Activated CD4-positive, alpha-beta memory T cell treated with anti-CD3 and anti-CD28 coated beads for 36 hours (primary cell): ENCODE measurements at places on chromosomes 7 and 10. TPM values are rescaled to one million over a fixed set of nuclear protein-coding genes. Genes with fewer than 3 reads are reported as not detected.

DNA sequence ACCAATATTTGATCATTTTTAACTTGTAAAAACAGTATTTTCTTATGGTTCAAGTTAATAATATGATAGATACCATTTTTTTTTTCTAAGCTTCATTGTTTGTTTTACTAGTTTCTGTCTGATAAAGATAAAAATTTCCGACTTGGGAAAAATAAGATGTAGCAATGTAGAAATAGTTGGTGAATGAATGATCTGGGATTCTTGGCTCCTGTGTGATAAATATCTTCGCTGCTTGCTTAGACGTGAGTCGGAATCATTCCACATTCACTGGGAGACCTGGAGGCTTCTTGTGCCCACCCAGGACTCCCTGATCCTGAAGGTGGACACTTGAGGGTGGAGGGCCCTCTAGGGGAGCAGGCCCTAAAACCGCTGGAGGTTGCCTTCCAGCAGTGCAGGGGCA lies 47.9 kb downstream of the EXOC4 start:
- no peak for DNase-seq

DNA sequence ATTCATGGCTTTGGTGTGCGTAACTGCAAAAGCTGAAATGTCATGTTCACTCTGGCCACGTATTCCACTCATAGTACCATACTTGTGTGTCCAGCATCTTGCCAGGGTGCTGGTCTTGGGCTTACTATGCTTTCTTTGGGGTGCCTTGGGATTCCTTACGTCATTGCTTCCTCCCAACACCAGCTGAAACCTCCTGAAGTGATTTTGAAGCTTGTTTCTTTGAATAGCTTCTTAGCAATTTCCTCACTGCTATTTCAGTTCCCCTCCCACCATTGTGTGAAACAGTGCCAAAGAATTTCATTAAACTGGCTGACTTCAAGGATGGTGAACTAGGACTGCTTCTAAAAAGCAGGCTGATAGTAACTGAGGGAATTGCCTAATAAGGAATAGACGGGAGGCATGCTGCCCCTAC lies 36.9 kb downstream of the ENTPD1 start:
- no peak for DNase-seq

DNA sequence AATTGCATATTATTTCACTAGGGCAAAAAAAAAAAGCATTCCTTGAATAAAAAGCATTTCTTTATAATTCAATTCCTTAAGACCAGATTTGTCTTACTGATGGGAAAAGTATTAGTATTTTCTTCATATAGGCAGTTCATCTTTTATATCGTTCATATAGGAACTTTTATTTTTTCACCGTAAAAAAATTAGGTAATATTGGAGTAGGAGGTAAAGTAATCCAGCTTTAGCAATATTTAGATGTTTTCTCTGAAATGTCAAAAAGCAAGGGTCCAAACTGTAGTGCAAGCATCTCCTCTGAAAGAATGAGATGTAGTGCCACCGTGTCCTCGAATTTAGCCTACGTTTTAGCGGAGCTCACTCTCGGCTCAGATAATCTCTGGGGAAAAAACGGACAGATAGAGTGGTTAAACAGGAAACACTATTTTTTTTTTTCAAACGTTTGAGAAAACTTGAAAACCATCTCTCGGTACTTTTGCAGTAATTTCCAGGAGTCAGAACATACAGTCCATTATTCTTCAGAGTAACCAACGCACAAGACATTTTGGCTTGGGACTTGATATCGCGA lies 5.5 kb upstream of the SPAG6 start:
- no peak for DNase-seq

DNA sequence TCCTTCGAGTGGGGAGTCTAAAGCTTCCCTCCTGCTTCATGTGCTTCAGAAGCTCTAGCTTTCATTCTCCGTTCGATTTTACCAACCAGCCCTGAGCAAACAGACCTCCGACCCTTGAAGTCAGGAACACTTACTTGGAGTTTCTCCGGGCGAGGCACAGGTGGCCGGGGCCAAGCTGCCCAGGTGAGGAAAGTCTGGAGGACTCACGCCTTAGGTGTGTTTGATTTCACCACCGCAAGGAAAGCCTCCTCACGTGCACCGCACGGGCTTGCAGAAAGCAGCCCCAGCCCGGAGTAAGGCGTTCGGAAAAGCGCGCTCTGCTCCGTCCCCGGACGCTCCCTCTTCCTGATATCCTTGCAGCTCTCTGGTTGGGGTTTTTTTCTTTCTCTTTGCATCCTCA lies 30.1 kb upstream of the CNPY1 start:
- no peak for DNase-seq

GRCh38 chr7:94687810-94688209 lies 31.9 kb upstream of the SGCE start:
- DNase-seq: no peak

GRCh38 chr7:123658023-123658422 lies 2.4 kb downstream of the LMOD2 start:
- no peak for DNase-seq

- no peak for DNase-seq
These were observed 588.5 kb downstream of the TNS3 start for GRCh38 chr7:46993396-46993795.

DNA sequence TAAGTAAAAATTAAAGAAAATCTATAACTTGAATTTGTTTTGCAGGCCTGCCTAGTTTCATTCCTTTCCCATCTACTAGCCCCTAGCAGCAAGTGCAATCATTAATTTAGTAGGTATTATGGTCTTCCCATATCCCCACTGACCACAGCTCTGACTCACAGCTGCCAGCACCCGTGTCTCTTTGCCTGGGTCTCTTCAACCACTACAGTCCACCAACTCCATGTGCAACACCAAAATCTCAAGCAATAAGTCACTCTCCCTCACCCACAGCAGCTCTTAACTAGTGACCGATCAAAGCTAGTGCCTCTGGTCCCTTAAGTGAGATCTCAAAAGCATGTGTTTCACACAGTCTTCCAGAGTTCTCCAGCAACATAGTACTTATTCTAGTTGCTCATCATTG lies 26.0 kb upstream of the THSD7A start:
- no peak for DNase-seq

DNA sequence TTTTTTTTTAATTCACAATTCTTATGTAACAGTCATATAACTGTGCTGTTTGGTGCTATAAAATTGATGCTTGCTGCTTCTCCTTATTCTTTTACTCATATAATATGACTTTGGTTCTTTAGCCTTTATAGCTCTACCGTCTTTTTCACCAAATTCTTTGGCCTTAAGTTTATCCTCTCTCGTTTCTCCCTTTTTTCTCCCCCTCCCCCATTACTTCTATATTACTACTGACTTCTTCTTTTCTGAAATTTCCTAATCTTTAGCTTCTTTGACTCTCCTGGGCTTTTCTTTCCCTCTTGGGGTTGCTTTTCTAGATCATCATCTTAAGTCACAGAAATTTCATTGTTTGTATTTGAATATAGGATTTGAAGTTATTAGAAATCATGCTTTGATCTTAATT lies 3.8 kb downstream of the BCCIP start:
- DNase-seq: no peak

GRCh38 chr7:152673897-152674296 lies 2.0 kb downstream of the XRCC2 start:
- no peak for DNase-seq

- DNase-seq: no peak
These were observed 16.6 kb downstream of the TAS2R40 start for GRCh38 chr7:143238289-143238980.

DNA sequence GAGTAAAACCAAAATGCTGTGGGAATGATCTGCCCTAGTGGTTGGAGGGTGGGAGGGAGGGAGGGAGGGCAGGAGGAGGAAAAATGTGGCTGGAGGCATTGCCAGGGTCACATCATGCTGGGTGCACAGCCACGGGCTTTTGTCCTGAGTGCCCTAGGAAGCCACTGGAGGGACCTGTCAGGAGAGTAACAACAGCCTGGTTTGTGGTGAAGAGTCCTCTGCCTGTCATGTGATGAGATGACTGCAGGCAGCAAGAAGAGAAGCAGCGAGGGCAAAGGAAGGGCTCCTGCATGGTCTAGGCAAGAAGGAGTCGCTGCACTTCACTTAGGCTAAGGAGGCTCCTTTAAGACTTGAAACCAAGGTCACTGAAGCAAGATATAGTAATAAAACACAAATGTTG lies 65.6 kb downstream of the PKD1L1 start:
- no peak for DNase-seq

GRCh38 chr7:152865011-152865410 lies 105.5 kb downstream of the ACTR3B start:
- no peak for DNase-seq

GRCh38 chr10:18350340-18350739 lies 210.1 kb downstream of the CACNB2 start:
- DNase-seq: no peak

GRCh38 chr7:40507166-40507565 lies 372.4 kb downstream of the SUGCT start:
- DNase-seq: no peak

The TSPAN12 gene
- not detected for total RNA-seq

The FOXP2 gene
- not detected for total RNA-seq

The PNPLA8 gene
- total RNA-seq: 21.7 TPM

The NUTM2E gene
- total RNA-seq: 0.12 TPM
